CD4-positive, CD25-positive, alpha-beta regulatory T cell (primary cell): ENCODE measurements at places on chromosomes 4 and X.
A peak's percentile ranks its signal among the peaks of the same experiment; 100 is the strongest.

DNA sequence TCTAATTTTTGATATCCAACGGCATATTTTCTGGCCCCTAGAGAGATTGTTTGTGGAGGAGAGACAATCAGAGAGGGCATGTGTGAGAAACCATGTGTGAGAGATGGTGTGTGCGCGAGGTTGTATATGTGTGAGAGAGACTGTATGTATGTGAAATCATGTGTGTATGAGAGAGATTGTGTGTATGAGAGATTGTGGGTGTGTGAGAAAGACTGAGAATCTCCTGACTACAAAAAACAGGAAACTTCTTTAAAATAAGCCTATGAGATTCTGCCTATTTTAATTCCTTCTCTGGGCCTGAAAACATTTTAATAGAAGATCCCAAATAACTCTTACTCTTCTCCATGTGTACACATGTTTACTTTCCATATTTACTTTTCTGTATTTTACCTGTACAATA, 1.5 kb upstream of the FAM241A start:
- DNase-seq, result no peak

DNA sequence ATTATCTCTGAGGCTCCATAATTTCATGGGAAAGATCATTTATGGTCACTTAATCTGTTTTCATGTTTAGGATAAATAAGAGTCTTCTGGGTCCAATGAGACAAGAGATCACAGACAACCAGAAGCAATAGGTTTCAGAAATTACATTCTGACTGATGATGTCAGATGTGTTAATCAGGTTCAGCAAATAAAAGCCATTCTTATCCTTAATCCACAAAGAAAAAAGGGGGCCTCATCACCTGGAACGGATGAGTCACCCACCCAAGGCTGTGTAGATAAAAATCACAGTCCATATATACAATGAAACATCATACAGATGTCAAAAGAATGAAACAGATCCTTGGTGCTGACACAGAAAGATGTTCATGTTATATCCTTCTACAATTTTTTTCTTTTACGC, 36.6 kb downstream of the SYTL4 start:
- DNase-seq, result no peak

- DNase-seq, result no peak
Observed at GRCh38 chr4:120991885-120992284, 69.4 kb upstream of the PRDM5 start.

GRCh38 chr4:14984448-14984847, 17.8 kb upstream of the CPEB2 start:
- DNase-seq, result no peak

GRCh38 chrX:70456256-70456655, 11.6 kb downstream of the DLG3 start:
- no peak for DNase-seq

DNA sequence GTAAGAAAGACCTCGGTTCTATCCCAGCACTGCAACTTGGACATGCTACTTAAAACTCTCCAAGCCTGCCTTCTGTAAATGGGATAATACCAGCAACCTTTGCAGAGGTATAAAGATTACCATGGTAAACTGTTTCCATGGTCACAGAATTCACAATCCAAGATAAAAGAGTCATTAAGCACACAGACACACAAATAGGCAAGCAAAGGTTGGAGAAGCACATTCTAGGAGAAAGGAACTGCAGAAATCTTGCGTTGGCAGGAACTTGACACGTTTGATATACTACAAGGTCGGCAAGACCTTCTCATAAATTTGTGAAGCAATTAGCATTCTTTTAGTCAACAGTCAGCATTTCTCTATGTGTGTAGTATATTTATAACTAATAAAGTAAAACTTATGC, 12.3 kb upstream of the CHRNA9 start:
- DNase-seq, result no peak

DNA sequence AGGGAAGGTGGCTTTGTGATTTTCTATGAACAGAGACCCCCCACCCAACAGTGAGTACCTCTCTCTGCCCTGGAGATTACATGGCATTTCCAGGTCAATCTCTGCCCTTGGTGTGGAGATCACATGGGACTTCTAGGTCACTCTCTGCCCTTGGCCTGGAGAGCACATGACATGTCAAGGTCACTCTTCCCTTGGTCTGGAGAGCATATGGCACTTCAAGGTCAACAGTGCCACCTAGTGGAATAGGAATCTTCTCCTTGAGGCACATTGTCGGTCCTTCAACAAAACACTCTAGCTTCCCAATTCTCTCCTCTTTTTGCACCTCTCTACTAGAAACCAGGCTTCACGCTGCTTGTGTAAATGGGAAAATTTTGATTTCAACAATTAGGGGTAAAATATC, 66.2 kb upstream of the TACR3 start:
- DNase-seq, result no peak

GRCh38 chr4:110367156-110367555, 108.8 kb upstream of the ENPEP start:
- DNase-seq, result no peak

DNA sequence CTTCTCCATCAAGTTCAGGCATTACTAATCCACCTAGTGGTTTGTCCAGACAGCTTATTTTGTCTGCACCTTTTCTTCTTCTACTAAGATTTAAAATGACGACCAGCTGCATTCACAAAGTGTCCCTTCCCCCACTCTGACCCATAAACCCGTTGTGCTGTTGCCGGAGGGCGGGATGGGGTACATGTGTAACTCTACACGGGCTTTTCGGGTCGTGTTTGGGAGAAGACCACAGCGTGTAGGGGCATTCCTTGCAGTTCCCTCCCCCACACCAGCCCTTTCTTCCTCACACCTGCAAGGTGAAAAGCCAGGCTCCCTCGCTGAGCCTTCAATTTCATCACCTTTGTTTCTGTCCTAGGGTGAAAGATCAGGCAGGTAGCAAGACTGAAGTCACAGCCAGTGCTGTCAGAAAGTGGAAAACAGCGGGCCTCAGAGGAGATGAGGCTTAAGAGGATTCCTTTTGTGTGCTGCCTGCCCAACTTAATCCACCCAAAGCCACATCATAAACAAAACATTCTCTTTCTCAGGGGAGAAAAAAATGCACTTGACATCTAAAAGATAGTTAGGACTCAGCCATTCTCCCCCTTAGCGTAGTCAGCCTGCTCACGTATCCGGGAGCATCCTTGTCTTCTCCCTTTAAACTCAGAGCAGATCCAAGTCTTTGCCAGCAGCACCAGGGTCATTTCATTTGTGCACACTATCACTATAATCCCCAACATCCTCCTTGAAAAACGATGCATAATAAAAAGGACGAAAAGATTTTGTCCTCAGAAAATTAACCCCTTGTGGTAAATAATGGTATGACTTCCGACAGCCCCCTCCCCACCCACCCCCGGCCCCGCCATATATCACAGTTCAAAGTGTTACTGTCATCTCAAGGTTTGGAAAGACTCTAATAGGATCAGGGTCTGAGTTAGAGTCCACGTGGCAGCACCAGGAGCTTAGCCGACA, 599.0 kb downstream of the RAB28 start:
- no peak for DNase-seq

- DNase-seq, result no peak
Observed at GRCh38 chrX:101208152-101208905, 11.3 kb upstream of the DRP2 start.

GRCh38 chr4:139834226-139834662, 168.6 kb downstream of the MGST2 start:
- DNase-seq, result no peak

GRCh38 chr4:78776729-78777575, 802 bp downstream of the BMP2K start:
- peak; percentile 48 for DNase-seq

- DNase-seq, result no peak
Observed at GRCh38 chrX:40080894-40081678, 16.7 kb downstream of the BCOR start.

DNA sequence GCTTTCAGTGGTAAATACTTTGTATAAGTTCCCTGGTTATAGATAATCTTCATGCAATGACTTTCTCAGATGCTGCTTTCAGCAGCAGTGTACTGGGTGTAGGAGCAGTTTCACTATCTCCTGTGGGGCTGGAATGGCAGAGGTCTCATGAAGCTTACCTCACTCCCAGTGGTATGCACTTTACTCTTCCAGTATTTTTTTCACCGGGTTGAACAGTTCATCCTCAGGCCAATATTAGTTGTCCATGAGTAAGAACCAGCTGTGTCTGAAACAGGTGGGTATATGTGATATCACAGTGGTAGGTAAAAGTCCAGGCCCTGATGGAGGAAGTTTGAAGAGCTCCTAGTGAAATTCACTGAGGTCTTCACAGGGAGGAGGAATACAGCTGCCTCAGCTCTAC, 351.5 kb upstream of the EMCN start:
- DNase-seq, result no peak

DNA sequence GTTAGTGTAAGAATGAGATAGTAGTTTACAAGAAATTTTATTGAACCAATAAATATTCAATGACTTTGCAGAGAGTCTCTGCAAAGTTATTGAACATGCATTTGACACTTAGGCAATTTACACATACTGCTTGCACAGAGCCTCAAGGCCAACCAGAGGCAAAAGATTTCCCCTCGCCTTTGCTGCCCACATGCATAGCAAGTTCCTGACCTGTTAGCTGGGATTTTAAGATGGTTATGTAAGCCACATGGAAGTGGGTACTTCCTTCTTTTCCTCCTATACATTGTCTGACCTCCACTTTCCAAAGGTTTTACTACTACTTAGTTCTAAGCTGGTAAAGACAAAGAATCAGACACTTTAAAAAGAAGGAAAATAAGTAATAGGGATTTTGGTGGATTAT, 430.1 kb upstream of the FRG1 start:
- DNase-seq, result no peak

GRCh38 chr4:128917781-128918180, 108.3 kb downstream of the JADE1 start:
- DNase-seq, result no peak

DNA sequence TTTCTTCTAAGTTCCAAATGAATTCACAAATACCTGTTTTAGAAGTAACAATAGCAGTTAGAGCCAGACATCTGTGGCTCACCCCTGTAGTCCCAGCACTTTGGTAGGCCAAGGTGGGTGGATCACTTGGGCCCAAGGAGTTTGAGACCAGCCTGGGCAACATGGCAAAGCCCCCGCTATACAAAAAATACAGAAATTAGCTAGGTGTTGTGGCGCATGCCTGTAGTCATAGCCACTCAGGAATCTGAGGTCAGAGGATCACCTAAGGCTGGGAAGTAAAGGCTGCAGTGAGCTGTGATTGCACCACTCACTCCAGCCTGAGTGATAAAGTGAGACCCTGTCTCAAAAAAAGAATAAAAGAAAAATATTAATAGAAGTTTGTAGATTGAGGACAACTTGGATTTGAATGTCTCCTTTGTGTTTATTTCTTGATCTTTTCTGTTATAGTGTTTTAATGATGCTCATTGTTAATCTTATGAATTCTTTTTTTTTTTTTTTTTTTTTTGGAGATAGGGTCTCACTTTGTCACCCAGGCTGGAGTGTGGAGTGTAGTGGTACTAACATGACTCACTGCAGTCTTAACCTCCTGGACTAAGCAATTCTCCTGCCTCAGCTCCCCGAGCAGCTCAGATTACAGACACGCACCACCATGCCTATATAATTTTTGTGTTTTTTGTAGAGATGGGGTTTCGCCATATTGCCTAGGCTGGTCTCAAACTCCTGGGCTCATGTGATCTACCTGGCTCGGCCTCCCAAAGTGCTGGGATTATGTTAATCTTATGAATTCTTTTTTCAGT, 30.7 kb upstream of the RAPGEF2 start:
- DNase-seq, result no peak

DNA sequence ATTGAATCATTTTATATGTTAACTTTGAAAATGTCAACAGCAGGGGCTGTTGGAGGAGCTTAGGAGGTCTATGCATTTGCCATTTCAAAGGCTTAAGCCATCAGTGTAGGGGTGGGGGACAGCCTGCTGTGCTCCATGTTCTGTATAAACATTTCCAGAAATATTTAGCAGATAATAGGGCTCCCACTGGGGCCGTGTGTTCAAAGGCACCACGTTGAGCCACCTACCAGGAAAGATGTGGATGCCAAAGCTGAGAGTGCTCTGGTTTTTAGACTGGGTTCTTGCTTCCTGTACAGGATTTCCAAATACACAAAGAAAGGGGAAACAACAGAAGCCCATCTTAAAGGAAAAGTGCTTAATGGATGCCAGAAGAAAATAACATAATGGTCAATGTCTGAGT, 219.5 kb downstream of the CENPC start:
- DNase-seq, result no peak

DNA sequence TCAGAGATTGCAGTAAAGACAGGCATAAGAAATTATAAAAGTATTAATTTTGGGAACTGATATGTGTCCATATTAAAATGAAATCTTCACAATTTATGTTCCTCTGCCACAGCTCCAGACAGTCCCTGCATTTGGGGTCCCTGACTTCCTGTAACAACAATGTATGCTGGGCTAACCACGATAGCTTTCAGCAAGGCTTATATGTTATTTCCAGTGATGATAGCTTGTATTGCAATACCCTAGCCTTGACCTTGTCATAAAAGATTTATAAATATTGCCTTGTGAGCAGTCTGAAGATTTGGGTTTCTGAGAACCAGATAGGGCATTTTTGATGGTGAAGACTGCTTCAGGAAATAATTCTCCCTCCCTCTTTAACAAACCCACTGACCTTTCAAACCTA, 129.5 kb downstream of the PCDH10 start:
- no peak for DNase-seq

- DNase-seq, result no peak
Observed at GRCh38 chrX:39750256-39750790, 347.4 kb downstream of the BCOR start.

GRCh38 chr4:118969359-118969758, 80.7 kb downstream of the SYNPO2 start:
- DNase-seq, result no peak

DNA sequence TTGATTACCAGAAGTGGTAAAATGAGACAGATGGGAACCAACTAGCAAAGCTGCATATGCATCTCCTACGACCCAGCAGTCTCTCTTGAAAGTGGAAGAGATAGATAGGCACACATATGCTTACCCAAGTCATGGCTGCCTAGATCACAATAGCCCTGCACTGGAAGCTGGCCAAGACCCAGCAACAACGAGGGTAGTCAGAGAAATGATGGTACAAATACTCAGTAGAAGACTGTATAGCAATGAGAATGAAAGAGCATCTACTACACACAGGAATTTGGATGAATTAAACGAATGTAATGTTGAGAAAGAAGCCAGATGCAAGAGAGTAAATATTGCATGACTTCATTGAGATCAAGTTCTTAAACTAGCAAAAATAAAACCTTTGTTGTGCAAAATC, 100.3 kb upstream of the FAT1 start:
- no peak for DNase-seq

- peak; percentile 14 for DNase-seq
Observed at GRCh38 chr4:185730387-185730786, 81.6 kb downstream of the SORBS2 start.
